ENCODE measurements at places on chromosomes 2 and 18.
A peak's percentile ranks its signal among the peaks of the same experiment; 100 is the strongest.

GRCh38 chr2:218263817-218264641 lies 3.2 kb downstream of the GPBAR1 start:
- no peak for DNase-seq
- H3K36me3 ChIP-seq, result peaks cover 10% of the 10 kb centered on the region
- no peak overlapping the region for H3K4me3 ChIP-seq
- H3K27ac ChIP-seq, result no peak overlapping the region
- H3K27me3 ChIP-seq, result no peaks in the 10 kb centered on the region
- no peaks in the 10 kb centered on the region for H3K4me1 ChIP-seq

DNA sequence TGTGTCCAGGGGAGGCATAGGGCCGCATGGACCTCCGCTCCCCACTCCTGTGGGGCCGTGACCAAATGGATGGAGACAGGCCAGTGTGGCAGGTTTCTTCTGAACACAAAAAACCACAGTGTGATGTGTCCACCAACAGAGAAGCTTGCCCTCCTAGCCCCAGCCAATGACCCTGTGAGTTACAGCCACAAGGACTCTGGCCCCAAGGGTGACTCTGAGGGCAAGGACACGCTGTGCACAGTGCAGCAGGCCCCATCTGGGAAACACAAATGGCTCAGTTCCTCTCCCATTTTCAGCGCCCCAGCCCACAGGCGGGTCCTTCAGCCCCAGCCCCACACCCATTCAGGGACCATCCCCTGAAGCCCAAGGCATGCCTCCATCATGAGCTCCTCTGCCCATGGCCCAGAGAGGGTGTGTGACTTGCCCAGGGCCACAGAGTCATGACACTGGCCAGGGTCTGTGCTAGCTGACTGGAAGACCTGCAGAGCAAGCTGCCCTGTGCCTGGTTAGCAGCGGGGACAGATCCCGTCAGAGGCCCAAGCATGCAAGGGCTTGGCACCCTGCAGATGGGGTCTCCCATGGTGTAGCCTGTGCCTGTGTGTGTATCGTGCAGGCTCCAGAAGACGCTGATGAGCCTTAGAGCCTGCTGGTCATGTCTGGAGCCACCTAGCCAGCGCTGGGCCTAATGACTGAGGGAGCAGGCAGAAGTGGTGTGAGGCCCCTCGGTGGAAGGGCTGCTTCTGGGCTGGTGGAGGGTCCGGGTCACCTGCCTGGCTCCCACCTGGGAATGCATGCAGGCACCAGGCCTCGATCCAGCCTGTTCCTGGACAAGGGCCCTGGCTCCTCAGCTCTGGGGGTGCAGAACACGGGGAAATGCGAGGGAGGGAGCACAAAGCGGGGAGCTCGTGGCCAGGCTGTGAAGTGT lies 47.7 kb downstream of the HS6ST1 start:
- H3K4me3 ChIP-seq, result no peak overlapping the region
- H3K27me3 ChIP-seq, result no peaks in the 10 kb centered on the region
- H3K4me1 ChIP-seq, result no peaks in the 10 kb centered on the region
- H3K36me3 ChIP-seq, result peaks cover 5% of the 10 kb centered on the region
- no peak overlapping the region for H3K27ac ChIP-seq

GRCh38 chr2:219907011-219907365 lies 279.6 kb downstream of the SLC4A3 start:
- no peak for DNase-seq
- no peak overlapping the region for H3K27ac ChIP-seq
- H3K36me3 ChIP-seq, result no peaks in the 10 kb centered on the region

GRCh38 chr2:60549928-60550177 lies 3.6 kb downstream of the BCL11A start:
- no peak for DNase-seq
- H3K36me3 ChIP-seq, result peaks cover 6% of the 10 kb centered on the region
- H3K4me3 ChIP-seq, result peak overlapping the region; percentile 90
- no peaks in the 10 kb centered on the region for H3K27me3 ChIP-seq
- peak overlapping the region; percentile 41 for H3K27ac ChIP-seq

GRCh38 chr18:32884543-32884942 lies 111.7 kb upstream of the KLHL14 start:
- DNase-seq, result no peak
- no peaks in the 10 kb centered on the region for H3K4me1 ChIP-seq
- no peak overlapping the region for H3K4me3 ChIP-seq
- no peaks in the 10 kb centered on the region for H3K36me3 ChIP-seq
- no peaks in the 10 kb centered on the region for H3K27me3 ChIP-seq

- H3K4me1 ChIP-seq, result peaks cover 15% of the 10 kb centered on the region
- H3K36me3 ChIP-seq, result peaks cover 4% of the 10 kb centered on the region
- peak overlapping the region; percentile 70 for H3K27ac ChIP-seq
- no peaks in the 10 kb centered on the region for H3K27me3 ChIP-seq
- peak; percentile 81 for DNase-seq
These were observed 84.4 kb upstream of the NARS1 start for GRCh38 chr18:57705832-57706595.

- DNase-seq, result peak; percentile 86
- no peak overlapping the region for H3K4me3 ChIP-seq
- no peaks in the 10 kb centered on the region for H3K36me3 ChIP-seq
- H3K27ac ChIP-seq, result no peak overlapping the region
- peaks cover 11% of the 10 kb centered on the region for H3K4me1 ChIP-seq
These were observed 89.6 kb downstream of the UXS1 start for GRCh38 chr2:106104332-106105062.

- H3K4me1 ChIP-seq, result no peaks in the 10 kb centered on the region
- H3K4me3 ChIP-seq, result no peak overlapping the region
- DNase-seq, result no peak
These were observed 162.0 kb downstream of the SH3BP4 start for GRCh38 chr2:235113854-235114253.

- no peak overlapping the region for H3K4me3 ChIP-seq
- DNase-seq, result no peak
- H3K27me3 ChIP-seq, result 0 out of 2 replicates have a peak, but pooled peaks cover 4% of the 10 kb centered on the region
- no peak overlapping the region for H3K27ac ChIP-seq
- no peaks in the 10 kb centered on the region for H3K4me1 ChIP-seq
These were observed 628.6 kb downstream of the NR4A2 start for GRCh38 chr2:155703917-155704316.

DNA sequence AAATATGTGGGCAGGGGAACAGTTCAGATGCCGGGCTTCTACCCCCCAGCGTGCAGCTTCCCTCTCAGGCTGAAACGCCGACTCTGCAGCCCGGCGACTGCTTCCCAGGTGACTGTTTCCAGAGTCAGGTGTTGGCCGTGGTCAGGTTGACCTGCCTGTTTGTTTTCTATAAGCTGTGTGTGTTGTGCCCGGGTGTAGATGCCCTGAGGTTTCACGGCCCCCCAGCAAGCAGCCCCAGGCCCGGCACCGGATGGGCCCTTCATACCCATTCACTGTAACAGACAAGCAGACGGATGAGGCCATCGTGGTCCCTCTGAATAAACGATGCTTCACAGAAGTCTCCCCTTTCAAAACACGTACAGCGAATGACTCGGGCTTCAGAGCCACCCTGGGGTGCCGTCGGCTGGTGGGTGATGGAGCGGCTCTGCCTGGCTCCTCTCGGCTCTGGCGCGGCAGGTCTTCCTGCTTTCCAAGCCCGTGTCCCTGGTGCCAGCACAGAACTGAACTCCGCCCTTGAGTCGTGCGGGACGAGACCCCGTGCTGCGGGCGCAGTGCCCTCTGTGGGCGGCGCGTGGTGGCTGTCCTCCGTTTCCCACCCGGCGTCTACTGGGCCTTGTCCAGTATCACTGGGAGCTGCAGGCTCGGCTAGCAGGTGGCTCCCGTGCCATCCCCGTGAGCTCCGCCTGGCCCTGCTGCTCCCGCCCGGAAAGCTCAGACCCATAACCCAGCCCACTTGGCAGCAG lies 15.0 kb upstream of the KCNG2 start:
- H3K27me3 ChIP-seq, result peaks cover 9% of the 10 kb centered on the region
- H3K36me3 ChIP-seq, result no peaks in the 10 kb centered on the region
- H3K27ac ChIP-seq, result no peak overlapping the region
- DNase-seq, result peak; percentile 9
- no peak overlapping the region for H3K4me3 ChIP-seq
- H3K4me1 ChIP-seq, result no peaks in the 10 kb centered on the region

DNA sequence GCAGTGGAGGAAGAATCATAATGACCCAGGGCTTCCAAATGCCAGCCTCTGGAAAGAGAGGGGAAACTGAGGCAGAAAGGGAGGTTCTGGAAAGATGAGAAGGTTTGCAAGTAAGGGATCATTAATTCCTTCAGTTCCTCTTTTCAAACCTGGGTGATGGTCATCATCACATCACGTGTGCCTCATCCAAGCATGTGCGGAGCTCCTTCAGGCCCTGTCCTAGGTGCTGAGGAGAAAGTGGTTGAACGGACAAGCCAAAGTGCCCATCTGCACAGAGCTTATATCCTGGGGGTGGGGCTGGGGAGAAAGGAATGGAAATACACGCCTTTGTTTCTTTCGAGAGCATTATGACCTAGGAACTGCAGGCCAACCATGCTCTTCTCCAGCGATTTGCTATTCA lies 60.2 kb upstream of the AFF3 start:
- no peaks in the 10 kb centered on the region for H3K27me3 ChIP-seq
- H3K27ac ChIP-seq, result no peak overlapping the region
- no peaks in the 10 kb centered on the region for H3K36me3 ChIP-seq

GRCh38 chr2:169849710-169850109 lies 22.5 kb downstream of the UBR3 start:
- H3K4me1 ChIP-seq, result no peaks in the 10 kb centered on the region
- H3K36me3 ChIP-seq, result peaks cover 4% of the 10 kb centered on the region
- H3K4me3 ChIP-seq, result no peak overlapping the region
- H3K27me3 ChIP-seq, result no peaks in the 10 kb centered on the region

Measured in PC-3 (cell line).